ENCODE measurements at places on chromosomes 5 and 9.

- no peak for DNase-seq
Observed at GRCh38 chr9:96448546-96449170, 1.3 kb upstream of the HABP4 start.

DNA sequence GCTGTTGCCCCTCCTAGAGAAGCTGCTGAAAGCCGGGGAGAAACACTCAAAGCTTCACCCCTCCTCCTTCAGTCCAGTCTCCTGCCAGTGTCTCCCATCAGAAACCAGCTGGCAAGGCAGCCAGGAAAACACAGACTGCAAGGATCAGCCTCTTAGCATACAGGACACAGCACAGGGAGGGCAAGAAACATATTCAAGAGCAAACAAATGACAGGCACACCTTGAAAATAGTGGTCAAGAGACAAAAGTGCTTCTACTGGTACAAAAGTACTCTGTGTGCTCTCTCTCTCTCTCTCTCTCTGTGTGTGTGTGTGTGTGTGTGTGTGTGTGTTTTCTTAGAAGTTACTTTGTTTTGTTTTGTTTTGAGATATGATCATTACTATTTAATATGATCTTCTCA is 227.2 kb downstream of the RAB3C start:
- DNase-seq = no peak

DNA sequence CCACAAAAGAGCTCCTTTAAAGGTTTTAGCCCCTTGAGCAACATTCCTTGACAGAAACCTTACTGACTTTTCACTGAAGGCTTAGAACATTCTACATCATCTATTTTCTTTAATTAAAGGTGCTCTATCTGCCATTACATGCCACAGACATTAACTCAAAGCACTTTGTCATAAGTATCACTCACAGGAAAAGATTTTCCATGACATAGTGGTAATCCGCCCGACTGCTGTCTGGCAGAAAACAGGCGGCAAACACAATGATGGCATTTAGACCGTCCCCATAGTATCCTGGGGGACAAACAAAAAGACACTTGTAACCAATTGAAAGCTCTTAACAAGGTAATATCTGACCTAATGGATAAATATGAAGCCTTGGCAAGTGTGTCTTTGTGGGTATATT is 126.2 kb upstream of the PCA3 start:
- DNase-seq = no peak

DNA sequence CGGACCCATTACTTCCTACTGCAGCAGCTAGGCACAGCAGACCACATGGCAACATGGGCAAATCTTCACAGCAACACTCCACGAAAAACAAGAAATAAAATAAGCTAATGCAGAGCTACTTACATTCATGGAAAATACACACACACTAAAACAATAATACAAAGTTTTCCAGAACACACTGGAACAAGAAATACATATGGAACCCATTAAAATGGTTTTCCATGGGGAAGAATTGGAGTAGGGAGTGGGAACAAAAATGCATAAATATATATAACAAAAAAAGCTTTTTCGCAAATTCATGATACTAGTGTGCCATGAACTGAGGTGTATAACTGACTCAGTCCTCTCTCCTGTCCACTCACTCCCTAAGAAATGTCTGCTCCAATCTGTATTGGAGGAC is 8.3 kb downstream of the ADAMTS12 start:
- no peak for DNase-seq

GRCh38 chr9:4305065-4305985 is 5.5 kb upstream of the GLIS3 start:
- DNase-seq = no peak

- DNase-seq = no peak
Observed at GRCh38 chr5:42636946-42637345, 119.7 kb upstream of the CCDC152 start.

GRCh38 chr5:141883184-141883891 is 5.1 kb upstream of the PCDH1 start:
- DNase-seq = no peak

GRCh38 chr9:89021154-89021803 is 30.0 kb downstream of the S1PR3 start:
- DNase-seq = peak; percentile 55

- DNase-seq = peak; percentile 86
Observed at GRCh38 chr5:121968910-121969607, 7.3 kb downstream of the SRFBP1 start.

GRCh38 chr9:123525424-123525823 is 169.4 kb downstream of the CRB2 start:
- DNase-seq = no peak

- DNase-seq = peak; percentile 67
Observed at GRCh38 chr5:170216257-170216864, 16.4 kb upstream of the C5orf58 start.

DNA sequence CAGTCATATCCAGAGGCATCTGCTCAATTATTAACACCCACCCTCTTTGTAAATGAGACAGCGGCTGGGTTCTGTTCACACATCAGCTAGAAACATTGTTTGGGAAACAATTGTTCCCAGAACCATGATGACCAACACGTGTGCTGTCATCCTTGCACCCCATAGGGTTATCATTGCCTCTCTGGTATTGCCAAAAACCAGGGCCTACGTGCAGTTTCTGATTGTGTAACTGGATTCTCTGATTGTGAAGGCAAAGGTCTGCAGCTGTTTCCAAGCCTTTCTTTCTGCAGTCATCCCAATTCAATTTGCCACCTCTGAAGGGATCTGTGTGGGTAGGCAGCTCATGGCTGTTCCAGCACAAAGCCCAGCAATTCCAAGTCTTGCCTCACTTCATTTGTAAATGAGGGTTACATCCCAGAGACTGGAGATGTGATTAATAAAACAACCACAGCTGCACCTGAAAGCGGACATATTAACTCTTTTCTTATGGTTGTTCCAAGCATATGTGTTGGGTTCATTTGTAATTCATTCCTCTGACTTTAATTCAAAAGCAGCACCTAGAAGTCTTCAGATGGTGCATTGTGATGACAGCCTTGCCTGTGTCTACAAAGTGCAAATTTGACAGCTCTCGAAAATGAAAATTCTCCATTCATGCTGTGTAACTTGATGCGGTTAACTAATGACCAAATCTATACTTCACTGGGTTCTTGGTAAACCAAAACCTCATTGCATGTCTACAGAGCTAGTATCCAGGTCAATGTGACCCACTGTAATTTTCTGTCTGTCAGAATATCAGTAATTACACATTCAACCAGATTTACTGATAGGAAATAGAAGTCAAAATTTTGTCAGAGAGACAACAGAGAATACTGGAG is 66.6 kb downstream of the YIPF5 start:
- DNase-seq = no peak

DNA sequence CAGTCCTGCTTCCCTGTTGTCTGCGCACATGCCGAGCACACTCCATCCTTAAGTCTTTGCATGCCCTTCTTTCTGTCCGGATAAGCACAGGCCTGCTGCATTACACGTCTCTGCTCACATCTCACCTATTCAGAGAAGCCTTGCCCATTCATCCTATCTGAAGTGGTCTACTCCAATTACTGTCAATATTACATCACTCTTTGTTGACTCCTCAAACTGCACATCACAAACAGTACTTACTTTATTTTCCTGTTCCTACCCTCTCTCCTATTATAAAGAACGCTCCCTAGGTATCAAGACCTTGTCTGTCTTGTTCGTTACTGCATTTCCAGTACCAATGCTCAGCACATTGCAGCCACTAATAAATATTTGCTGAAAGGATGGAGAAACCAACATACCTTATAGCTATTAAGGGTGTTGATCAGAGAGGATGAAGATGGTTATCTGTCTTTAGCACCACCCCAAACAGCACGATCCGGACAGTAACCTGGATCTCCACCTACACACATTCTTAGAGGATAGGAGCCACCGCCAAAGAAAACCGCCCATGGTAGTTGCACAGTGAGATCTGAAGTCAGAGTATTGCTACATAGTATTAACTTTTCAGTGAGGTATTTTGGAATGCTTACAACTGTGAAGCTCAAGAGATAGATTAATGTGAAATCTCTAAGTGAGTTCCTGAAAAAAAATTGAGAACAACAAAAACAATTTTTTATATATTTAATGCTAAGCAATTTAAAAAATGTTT is 1.6 kb upstream of the PRRC1 start:
- no peak for DNase-seq

DNA sequence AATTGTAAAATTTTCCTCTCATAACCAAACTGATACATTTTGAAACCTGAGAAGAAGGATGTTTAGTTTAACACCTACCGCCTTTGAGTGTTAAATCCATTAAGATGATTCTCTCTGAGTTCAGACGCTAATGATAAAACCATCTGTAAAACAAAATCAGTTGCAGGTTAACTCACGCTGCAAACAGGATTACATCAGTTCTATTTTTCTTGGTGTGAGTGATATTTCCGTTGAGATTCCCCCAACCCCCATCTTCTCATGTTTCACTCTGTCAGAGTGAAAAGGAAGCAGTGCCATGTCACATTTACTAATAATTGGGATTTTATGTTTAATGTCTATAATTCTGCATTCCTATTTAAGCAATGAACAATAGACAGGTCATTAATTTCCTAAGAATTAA is 146.5 kb downstream of the FANCC start:
- DNase-seq = no peak

DNA sequence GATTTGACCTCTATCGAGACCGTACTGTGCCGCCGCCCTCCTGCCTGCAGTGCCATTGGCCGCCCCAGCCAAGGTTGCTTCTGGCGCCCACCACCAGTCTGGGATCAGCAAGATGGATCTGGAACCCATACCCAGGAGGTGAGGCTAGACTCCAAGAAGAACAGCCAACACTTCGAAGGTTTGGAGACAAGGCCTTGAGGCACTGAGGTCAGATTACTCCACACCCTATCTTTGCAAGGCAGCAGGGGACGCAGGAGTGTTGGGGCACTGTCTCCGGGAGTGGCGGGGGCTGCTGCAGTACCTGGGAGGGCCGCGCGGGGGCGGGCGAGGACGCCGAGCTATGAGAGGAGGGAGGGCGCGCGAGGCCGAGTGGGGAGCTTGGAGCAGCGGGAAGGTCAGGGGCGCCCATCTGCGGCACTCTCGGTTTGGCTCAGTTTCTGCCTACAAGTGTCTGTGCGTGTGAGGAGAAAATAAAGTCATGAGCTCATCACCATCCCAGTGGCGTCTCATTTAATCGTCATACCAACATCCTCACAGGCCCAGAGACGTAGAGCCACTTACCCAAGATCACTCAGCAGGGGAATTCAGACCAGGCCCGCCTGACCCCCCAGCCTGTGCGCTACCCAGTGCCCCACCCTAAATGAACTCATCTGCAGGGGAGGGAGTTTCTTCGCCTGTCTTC is 20.5 kb upstream of the PSD2 start:
- DNase-seq = no peak

DNA sequence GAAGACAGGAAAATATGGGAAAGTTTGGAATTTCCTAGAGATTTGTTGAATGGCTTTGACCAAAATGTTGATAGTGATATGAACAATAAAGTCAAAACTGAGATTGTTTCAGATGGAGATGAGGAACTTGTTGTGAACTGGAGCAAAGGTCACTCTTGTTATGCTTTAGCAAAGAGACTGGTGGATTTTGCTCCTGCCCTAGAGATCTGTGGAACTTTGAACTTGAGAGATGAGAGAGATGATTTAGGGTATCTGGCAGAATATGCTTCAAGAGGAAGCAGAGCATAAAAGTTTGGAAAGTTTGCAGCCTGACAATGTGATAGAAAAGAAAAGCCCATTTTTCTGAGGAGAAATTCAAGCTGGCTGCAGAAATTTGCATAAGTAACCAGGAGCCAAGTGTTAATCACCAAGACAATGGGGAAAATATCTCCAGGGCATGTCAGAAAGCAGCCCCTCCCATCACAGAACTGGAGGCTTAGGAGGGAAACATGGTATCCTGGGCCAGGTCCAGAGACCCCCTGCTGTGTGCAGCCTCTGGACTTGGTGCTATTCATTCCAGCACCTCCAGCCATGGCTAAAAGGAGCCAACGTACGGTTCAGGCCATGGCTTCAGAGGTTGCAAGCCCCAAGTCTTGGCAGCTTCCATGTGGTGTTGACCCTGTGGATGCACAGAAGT is 114.3 kb upstream of the STARD4 start:
- no peak for DNase-seq

GRCh38 chr9:106701611-106702010 is 161.4 kb upstream of the ZNF462 start:
- DNase-seq = no peak

DNA sequence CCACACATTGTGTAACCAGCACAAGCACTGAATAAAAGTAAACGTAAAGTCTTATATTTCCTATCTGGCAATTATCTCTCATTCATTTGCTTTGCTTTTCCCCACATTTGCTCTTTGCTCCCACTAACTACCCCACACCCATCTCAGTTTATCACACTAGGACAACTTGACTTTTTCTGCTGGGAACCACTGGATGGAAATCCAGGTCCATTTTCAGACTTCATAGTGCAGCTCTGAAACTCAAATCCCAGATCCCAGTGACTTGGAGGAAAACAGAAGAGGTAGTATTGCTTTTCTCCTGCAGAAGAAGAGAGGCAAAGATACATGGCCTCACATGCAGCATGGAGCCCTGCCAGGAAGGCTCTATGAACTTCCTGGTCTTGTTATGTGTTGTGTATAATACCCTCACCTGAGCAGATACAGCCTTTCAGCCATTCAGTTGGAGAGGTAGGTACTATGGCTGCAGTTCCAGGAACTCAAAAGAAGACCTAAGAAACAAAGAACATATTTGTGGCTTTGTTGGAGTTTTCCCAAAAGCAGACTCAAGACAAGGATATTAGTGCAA is 90.0 kb upstream of the NIPBL start:
- no peak for DNase-seq

GRCh38 chr9:2859776-2860379 is 16.0 kb upstream of the PUM3 start:
- DNase-seq = no peak

DNA sequence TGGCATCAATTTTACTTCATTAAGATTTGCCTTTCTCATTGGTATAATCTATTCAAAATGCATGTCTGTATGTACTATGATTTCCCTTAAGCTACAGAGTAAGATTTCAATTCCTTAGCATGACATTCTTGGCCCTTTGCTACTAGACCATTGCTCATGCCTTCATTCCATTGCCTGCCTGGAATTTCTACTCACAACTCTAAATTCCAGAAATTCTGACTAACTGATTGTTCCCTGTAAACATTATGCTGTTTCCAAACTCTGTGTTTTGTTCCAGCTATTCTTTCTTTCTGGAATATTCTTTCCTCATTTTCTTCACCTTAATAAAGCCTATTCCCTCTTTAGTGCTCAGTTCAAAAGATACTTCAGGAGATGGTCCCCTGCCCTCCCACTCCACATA is 568.8 kb upstream of the SEMA6A start:
- DNase-seq = no peak

DNA sequence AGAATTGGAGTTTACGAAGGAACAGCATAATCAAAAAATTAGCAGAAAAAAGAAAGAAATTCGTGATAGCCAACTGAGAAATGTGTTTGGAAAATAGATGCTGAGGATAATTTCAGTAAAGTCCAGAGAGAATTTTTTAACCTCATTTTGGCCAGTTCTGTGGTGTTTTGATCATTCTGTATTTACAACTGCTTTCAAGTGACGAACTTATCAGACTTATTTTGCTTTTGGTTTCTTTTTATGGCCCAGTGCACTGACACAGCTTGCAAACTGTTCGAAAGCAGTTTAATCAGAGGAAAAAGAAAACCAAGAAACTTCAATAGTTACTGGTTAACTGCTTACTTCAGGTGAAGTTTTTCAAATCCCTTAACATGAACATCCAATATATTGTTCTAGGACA is 1.9 kb downstream of the SDHA start:
- no peak for DNase-seq

Data from SW 1271 (cell line).